Activated naive CD4-positive, alpha-beta T cell treated with anti-CD3 and anti-CD28 coated beads, Interleukin-2, amount 50 U/mL, for 16 hours (primary cell): ENCODE measurements at places on chromosomes 6 and 20.

DNA sequence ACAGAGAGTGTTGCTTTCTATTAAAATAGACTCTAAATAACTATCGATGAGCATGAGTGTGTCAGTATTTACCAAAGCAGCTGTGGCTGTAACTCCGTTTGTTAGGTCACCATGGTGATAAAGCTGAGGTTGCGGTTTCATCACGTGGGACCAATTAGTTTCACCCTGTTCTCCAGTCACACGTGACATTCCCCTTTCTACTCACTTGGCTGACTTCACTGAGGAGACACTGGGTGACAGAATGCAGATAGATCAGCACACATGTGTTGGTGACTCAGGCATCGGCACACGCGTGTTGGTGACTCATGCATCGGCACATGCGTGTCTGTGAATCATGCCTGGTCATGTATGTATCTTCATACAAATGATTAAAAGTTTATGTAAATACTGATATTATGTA, 285.4 kb downstream of the THBS2 start:
- no peak for DNase-seq

GRCh38 chr6:5163247-5163646, 78.1 kb downstream of the PPP1R3G start:
- no peak for DNase-seq

DNA sequence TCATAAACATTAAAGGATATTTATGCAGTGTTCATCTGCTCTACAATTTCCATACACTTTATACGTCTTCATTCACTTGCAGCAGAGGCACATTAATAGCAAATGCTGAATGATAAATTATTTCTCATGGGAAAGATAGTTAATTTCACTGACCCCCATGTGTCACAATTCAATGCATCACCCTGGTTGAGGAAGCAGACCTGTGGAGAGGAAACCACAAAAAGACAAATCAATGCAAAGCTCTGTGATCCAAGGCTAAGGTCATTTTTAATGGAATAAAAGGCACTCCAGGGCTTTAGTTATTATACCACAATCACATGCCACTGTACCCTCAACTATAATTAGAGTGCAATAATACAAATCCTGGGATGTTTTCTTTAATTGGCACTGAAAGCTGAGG, 40.3 kb upstream of the TENT5A start:
- no peak for DNase-seq

GRCh38 chr6:1334684-1335083, 22.8 kb downstream of the FOXQ1 start:
- no peak for DNase-seq

DNA sequence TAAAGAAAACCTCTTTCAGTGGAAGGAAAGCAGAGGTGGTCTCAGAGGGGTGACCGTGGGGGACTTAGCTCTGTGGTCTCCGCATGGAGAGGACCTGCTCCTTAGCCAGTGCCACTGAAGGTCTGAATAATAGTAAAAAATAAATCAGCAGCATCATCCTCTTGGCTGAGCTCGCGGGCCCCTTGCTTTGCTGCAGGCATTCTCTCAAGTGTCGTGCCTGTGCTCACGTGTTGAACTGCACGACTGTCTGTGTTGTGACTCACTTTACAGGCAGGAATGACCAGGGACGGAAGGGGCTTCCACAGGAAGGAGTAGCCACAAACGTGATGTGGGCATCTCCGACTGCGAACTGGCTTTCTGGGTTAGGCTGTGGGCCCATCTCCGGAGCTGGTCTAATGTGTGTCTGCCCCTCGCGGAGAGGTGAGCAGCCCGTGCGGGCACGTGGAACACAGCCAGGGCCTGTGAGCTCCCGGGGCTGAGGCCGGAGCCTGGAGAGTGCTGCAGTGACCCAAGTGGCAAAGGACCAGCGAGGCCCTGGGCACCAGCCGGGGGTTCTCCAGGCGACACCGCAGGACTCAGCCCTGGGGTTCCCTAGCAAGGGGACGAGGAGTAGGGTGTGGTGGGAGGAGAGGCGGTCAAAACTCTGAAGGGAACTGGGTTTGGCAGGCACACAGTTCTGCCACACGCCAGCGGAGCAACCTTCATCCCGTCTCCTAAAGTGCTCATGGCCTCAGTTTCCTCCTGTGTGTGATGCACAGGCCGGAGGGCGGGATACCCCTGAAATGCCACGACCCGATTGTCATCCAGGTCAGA, 89.2 kb downstream of the RAMACL start:
- DNase-seq = no peak
